Stimulated activated CD4-positive, alpha-beta T cell treated with anti-CD3 and anti-CD28 coated beads, Interleukin-12 subunit alpha, Interleukin-12 subunit beta, amount 100 ng/mL, for 48 hours (primary cell): ENCODE measurements at places on chromosomes 5 and 9.

GRCh38 chr5:31090467-31090866 is 103.0 kb upstream of the CDH6 start:
- DNase-seq: no peak

DNA sequence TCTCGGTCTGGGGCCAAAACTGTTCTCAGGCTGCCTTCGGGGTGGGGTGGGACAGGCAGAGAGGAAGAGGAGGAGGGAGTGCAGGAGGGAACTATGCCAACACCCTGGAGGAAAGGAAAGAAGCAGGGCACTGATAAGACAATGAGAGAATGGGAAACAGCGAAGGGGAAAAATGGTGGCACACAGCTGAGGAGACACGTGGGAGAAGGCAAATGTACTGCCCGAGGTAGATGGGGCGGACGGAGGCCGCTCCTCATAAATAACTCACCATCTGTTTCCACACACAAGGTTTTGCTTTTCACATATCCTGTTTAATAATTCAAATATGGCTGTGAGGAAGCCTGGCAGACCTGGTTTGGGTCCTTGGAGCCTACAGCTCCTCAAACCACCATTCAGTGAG is 148.2 kb upstream of the LRRTM2 start:
- DNase-seq: no peak

- DNase-seq: no peak
Observed at GRCh38 chr9:2725898-2726649, 8.8 kb downstream of the KCNV2 start.

DNA sequence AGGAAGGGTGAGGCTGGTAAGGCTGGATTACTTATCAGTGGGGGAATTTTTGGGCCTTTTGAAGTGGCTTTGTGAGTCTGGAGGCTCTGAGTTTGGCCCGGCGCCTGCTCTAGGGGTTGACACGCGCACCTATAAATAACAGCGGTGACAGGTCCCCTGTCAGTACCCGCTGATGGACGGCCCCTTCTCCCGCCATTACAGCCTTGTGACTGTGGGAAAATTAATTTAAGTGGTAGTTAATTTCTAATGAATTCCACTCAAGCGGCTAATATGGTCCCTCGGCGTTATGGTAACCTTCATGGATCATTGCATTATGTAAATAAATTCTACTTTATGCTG is 16.5 kb downstream of the MRPL36 start:
- DNase-seq: no peak

GRCh38 chr9:117549444-117549843 is 134.6 kb upstream of the ASTN2 start:
- DNase-seq: no peak

DNA sequence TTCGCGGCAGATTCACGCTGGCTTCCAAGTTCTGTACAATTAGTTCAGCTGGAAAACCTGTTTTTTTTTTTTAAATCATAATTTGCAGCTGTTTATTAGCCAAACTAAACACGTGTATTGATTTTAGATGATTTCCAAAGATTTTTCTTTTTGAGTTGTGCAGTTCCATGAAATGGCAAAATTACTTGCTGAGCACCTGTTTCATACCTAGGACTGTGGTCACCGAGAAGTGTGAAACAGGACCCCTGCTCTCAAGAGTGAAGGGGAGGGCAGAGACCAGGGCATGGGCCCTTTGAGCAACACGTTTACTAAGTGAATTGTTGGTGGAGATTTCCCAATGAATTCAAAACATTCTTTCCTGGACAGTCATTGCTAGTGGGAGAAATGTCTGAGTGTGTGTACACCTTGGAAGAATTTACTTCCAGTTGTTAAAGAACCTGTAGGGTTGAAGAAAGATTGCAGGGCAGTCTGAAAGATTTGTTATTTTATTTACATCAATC is 688 bp downstream of the SNX24 start:
- no peak for DNase-seq

DNA sequence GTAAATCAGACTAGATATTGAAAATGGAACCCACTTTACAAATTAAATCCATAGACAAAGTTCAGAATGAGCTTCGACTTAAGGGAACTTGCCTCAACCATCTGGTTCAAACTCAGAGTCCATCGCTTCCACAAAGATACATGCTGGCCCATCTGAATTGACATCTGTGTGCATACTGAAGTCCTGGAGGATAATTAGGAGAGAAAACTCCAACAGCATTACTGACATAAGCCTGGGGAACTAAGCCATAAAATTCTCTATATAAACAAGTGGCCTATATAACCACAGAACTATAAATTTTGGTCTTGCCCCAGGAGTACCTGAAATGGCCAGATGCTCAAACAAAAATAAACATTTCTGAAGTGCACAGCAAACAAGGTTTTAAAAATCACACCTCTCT is 94.4 kb downstream of the IZUMO3 start:
- no peak for DNase-seq

DNA sequence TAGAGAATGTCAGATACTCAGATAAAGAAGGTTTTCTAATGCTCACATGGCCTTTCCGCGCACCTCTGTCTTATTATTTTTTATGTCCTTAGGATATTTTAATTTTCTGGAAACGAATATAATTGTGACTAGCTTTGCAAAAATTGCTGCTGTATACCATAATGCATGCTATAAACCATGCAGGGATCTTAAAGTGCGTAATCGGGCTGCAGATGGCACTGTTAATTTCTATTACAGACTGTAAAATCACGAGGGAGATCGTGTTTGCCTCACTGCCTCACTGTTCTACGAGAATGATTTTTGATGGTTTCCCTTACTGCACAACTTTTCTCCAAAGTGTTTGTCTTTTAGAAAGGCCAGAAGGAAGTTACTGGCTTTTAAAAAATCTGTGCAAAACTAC is 356.1 kb downstream of the TUSC1 start:
- no peak for DNase-seq

- DNase-seq: no peak
Observed at GRCh38 chr5:1806974-1807373, 5.8 kb downstream of the NDUFS6 start.

DNA sequence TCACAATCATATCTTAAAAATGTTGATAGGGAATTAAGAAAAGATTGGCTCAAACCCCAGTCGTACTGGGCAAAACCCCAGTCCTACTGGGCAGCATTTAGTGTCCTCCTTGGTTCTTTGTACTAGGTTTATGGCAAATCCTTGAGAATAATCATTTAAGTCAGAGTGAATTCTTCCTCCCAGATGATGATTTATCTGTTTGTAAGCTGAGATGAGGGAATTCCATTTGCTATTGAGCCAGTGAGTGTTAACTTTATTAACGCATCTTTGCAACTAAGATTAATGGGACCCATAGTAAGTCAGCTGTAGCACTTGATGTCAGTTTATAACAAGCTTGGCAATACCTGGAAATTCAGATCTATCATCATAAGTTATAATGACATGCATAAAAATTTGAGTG is 821.8 kb upstream of the DMAC1 start:
- no peak for DNase-seq

GRCh38 chr9:80146466-80146865 is 574.7 kb downstream of the TLE4 start:
- no peak for DNase-seq

DNA sequence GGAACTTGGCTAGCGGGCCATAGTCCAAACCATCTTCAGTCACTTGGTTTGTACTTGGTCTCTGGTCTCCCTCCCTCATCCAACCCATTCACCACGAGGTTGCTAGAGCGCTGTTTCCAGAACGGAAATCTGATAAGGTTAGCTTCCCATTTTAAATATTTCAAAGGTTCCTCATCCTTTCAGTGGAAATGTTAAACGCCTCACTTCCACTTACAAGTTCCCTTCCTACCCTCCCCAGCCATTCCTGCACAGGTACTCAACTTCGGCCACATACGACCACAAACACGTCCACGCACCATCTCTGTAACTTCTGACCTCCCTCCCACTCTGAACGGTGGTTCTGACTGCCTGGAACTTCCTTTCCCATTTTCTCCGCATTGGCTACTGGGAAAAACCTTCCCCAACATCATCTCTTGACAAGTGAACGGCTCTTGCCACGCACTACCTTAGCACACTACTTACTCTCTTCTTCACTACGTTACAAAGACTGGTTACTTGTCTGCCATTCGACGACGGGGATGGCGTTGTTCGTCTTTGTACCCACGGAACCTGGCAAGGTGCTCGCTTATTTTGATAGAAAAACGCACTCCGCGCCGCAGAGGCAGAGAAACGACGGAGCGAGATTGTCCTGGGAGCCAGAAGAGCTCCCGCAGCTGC is 629 bp downstream of the CCNH start:
- DNase-seq: peak; percentile 8

DNA sequence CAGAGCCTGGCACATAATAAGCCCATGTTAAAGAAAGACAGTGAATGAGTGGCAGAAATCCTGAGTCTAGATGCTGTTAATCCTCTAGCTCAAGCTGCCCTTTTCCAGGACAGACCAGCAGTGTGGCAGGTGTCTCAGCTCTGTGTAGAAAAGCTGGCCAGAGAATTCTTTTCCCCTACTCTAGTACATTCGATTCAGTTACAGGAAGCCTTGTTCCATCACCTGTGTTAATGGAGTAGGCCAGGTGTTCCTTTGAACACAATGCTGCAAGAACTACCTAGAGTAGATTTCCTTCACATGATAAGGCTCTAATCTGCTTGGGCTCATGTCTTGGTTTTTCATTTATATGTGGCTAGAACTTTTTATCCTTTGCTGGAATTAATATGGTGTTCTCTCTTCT is 52.5 kb downstream of the NUP214 start:
- no peak for DNase-seq

GRCh38 chr9:116391306-116391900 is 237.8 kb downstream of the PAPPA start:
- no peak for DNase-seq

- DNase-seq: no peak
Observed at GRCh38 chr5:16507716-16508115, 42.1 kb upstream of the ZNF622 start.

DNA sequence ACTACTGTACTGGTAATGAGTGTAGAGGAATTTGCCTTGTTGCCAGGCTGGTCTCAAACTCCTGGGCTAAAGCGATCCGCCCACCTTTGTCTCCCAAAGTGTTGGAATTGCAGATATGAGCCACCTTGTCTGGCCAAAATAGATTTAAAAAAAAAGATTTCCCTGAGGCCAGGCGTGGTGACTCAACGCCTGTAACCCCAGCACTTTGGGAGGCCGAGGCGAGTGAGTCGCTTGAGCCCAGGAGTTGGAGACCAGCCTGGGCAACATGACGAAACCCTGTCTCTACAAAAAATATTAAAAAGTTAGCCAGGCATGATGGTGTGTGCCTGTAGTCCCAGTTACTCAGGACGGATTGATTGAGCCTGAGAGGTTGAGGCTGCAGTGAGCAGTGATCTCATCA is 62.5 kb downstream of the IPO11 start:
- DNase-seq: no peak

DNA sequence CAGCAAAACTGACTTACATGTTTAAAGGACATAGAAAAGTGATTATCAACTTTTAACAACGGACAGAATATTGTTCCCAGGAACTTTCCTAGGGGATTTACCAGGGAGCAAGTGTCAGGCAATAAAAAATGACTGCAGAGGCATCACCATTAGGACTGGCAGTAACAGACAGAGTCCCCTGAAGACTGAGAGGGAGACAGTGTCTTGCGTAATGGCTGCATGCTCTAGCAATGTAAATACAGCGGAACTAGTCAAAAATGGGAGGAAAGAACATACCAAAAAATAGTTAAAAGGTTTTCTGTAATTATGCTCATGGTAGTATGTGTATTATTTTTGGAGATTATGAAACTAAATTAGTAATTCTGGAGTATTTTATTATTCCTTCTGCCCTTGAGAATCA is 181.8 kb downstream of the CRB2 start:
- no peak for DNase-seq

GRCh38 chr9:22954964-22955363 is 508.3 kb downstream of the DMRTA1 start:
- no peak for DNase-seq

GRCh38 chr9:5897851-5898250 is 7.2 kb downstream of the MLANA start:
- no peak for DNase-seq

DNA sequence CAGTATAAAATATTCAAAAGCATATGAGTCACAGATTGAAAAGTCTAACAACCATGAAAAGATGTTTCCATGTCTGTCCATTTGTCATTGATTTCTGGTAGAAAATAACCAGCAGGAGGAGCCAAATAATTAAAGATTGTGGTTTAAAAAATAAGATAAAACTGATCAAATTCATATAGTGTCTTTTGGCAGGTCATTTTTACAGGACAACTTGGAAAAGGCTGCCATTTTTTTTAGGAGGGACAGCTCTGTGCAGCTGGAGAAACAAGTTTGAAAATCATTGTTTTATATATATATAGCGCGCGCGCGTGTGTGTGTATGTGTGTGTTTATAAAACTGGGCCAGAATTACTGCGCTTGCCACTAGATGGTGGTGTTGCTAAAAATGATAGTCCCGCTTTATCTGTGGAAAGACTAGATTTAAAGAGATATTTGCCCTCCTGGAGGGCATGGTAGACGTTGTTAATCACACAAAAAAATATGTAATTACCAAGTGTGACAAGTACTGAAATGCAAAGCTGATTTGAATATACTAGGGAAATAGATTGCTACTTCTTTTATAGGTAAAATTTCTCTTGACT is 1.3 kb upstream of the TRMO start:
- peak; percentile 50 for DNase-seq

DNA sequence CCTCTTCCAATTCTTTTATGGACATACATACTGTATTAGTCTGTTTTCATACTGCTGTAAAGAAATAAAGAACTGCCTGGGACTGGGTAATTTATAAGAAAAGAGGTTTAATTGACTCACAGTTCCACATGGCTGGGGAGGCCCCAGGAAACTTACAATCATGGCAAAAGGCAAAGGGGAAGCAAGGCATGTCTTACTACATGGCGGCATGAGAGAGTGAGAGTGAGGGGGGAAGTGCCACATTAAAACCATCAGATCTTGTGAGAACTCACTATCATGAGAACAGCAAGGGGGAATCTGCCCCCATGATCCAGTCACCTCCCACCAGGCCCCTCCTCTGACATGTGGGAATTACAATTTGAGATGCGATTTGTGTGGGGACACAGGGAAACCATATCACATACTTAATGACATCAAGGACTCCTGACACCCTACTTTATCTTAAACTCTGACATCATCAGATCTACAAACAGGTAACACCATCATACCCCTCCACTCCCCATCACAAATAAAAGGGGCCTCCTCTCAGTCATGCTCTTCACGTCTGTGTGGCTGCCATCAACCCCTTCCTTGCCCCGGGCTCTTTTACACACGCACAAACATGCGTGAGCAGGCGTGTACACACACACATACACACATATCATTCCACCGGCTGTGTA is 9.7 kb downstream of the ANKRD33B start:
- no peak for DNase-seq

GRCh38 chr5:67366691-67367395 is 170.2 kb upstream of the CD180 start:
- DNase-seq: no peak
